ENCODE measurements at places on chromosomes 12 and 14.

DNA sequence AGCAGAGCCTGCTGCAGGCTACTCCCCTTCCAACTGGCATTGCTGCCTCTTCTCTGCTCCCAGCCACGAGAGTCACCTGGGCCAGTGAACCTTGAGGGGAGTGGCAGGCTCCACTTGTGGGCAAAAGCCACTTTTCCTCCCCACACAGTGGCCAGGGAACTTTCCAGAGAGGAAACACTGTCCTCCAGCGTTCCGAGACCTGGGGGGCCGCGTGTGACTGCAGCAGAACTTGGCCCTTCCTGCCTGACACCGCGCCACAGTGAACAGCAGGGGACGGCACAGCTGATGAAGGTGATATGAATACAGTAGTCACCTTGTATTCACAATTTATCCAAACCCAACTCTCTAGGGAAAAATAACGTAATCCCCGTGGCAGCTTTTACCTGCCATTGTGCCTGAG, 114.9 kb downstream of the PIWIL1 start:
- no peak for DNase-seq

- peak; percentile 99 for DNase-seq
Measured at GRCh38 chr12:75390899-75391538, at the start of gene GLIPR1L2. Gene GLIPR1L2, plus strand, starts transcription at chr12:75391089. Its CDS starts 28 bp downstream, at chr12:75391117.

GRCh38 chr12:121287267-121287954, 9.1 kb downstream of the CAMKK2 start:
- peak; percentile 83 for DNase-seq

DNA sequence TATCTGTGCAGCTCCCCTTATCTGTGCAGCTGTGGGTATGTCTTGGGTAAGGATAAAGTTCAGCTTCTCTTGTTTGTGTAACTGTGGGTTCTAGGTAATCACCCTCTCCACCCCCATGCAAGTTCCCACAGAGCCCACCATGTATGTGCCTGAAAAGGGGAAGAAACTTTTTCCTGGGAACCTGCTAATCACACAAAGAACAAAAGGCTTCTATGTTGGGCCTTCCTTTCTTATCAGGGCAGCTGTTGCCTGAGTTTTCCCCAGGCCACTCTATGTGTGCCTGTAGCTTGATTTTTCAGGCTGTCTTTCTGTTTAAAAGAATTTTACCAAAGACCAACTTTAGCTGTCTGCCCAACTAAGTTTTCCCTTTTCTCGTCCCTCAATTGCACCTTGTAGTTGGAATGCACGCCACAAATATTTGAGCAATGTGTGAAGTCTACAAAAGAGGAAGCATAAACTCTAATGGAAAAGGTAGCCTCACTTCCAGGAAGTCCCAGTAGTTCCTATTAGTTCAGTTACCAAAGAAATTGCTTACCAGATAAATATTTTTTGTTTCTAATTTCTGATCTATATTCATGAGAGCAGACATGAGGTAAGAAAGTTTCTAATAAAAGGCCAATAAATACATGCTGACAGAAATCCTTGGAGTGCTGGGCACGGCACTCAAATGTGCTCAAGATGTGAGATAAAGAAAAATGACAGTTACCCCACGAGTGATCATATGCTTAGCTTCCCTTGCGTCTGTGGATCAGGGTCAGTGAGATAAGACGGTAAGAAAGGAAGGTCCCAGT, 2.7 kb upstream of the GALC start:
- DNase-seq, result no peak

GRCh38 chr14:20675669-20676068, 8.7 kb upstream of the RNASE4 start:
- DNase-seq, result no peak

DNA sequence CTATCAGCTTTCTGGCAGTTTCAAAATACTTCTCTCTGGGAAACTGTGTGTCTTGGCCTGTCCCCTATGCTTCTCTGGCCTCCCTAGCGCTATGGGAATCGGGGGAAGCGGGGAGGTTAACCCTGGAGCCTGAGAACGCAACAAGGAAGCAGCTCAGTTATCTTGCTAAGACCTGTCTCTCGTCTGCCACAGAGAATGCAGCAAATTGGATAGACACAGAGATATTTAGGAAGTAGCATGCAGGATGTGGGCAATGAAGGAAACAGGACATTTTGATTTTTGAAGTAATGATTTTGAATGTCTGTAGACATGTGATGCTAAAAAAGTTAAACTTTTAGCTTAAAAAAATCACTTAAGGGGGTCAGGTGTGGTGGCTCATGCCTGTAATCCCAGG, 6.6 kb upstream of the CALCOCO1 start:
- no peak for DNase-seq

- DNase-seq, result no peak
Measured at GRCh38 chr12:104199964-104200363, 15.6 kb upstream of the TXNRD1 start.

- no peak for DNase-seq
Measured at GRCh38 chr12:40031965-40032364, 73.9 kb downstream of the SLC2A13 start.
